ENCODE measurements at places on chromosomes 4 and X.

DNA sequence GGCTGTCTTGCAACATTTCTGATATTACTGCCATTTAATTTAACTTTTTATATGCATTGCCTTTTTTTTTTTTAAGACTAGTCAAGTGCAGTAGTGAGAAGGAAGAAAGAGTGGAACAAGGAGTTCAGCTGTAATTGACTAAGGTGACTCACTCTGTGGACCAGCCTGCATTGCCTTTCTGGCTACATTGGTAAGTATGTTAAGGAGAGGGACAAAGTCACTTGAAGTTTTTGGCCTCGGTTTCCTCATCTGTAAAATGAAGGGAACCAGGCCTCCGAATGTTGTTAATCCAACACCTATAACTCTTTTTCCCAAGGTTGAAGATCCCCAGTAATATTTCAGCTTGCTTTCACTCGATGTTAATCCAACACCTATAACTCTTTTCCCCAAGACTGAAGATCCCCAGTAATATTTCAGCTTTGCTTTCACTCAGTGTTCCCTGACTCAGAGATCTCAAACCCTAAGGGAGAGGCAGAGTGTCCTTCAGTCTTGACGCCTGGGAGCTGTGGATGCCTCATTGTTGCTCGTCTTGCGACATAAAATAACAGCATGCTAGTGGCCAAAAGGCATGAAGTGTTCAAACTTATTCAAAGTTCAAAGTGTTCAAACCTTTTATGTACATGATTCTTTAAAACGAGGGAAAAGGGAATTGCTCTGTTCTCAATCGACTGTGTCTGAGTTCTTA is 102.0 kb downstream of the SORBS2 start:
- DNase-seq = peak; percentile 28

DNA sequence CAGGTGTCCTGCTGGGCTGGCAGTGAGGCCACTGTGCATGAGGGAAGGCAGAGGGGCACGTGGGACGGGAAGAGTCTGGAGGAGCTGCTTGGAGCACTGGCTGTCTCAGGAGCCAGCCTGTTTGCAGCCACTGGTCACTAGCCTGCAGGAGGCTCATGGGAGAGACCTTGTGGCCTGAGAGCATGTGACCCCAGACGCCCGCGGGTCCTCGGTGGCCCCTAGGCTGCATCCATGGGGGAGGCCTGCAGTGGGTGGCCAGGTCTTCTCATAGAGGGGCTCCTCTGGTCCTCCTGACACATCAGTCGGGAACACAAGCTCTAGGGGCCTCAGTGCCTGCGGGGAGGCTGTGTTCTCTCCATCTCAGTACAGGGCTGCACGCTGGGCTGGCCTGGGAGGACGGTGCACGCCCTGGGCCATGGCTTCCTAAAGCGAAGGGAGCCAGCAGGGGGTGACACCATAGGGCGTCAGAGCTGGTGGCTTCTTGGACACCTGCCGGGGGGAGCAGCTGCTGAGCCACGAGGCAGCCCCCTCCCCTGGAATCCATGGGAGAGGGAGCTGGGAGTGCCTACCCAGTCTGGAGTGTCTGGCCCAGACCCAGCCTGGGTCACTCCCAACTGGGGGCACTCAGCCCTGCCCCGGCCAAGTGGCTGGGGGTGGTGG is 12.3 kb downstream of the NAT8L start:
- no peak for DNase-seq

GRCh38 chr4:186227221-186227620 is at the start of gene KLKB1:
Gene KLKB1 (plus strand): TSS chr4:186227507. CDS start chr4:186228196, 689 bp downstream.
- DNase-seq = no peak

DNA sequence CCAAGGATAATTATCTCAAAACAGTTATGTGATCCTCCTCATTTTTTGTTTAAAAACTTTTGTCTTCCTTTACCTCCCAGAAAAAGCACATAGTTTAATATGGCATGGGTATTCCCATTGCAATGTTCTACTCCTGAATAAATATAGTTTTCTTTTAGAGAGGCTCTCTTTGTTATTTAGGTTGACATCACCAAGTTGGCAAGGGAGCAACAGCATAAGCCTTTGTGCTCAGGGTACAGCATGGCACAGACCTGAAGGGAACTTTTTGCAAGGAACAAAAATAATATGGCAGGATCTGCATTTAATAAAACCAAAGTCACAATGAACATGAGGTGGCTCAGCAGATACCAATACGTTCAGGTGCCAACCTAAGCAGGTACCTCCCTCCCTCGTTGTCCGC is 47.1 kb upstream of the NPY2R start:
- no peak for DNase-seq

DNA sequence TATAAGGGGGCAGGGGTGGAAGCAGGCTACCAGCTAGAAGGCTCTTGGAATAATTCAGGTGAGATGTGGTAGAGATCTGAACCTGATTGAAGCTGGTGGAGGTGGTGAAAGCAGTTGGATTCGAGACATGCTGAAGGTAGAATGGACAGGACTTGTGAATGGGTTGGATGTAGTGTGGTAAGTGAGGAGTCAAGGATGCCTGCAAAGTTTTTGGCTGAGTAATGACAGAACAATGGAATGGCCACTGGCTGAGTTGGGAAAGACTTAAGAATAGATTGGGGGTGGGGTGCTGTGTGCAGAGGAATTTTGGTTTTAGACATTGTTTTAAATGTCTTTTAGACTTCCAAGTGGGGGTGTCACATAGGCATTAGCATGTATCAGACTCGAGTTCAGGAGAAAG is 33.5 kb downstream of the HPF1 start:
- peak; percentile 49 for DNase-seq

All from fibroblast of gingiva (primary cell).